ENCODE measurements at places on chromosomes 4 and X.

DNA sequence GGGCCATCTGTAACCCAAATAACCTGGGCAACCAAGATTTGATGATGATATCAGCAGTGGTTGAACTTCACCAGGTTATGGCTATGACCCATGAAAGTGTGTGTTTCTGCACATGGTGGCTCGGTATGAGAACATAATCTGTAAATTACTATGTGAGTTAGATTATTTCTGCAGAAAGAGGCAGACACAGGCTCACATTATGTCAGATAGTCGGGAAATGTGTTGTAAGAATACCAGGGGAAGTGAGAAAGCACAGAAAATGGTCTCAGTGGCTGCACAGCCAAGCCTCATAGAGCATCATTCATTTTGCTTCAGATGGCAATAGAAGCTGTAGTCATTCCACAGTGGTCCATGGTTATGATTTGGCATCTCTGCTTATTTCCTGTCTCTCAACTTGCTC lies 63.0 kb upstream of the RBPJ start:
- peaks cover 3% of the 10 kb centered on the region for H3K4me1 ChIP-seq
- no peak overlapping the region for H3K4me3 ChIP-seq
- no peaks in the 10 kb centered on the region for H3K36me3 ChIP-seq
- no peak for DNase-seq

GRCh38 chr4:67456577-67457196 lies 88.6 kb downstream of the CENPC start:
- H3K4me1 ChIP-seq = peaks cover 15% of the 10 kb centered on the region
- no peak for DNase-seq
- no peaks in the 10 kb centered on the region for H3K27me3 ChIP-seq
- no peak overlapping the region for H3K27ac ChIP-seq
- no peak overlapping the region for H3K4me3 ChIP-seq
- H3K36me3 ChIP-seq = peaks cover 7% of the 10 kb centered on the region

DNA sequence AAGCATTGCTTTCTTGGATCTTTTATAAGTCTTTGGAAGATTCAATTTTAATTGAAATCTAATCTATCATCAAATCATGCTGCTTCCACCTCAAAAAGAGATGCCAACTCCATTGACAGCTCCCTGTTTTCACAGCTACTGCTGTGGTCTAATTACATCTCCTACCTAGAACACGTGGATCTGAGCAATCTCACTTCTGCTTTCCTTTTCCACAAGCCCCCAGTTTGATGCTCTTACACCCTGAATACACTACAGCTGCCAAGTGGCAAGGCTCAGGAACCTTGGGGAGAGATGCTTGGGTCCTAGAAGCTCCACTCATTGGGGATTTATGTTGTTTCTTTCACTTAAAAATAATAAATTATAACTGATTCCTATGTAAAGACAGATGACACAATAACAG lies 172.0 kb downstream of the CFAP299 start:
- peaks cover 35% of the 10 kb centered on the region for H3K27me3 ChIP-seq
- peak; percentile 15 for DNase-seq
- no peak overlapping the region for H3K4me3 ChIP-seq
- H3K4me1 ChIP-seq = no peaks in the 10 kb centered on the region

DNA sequence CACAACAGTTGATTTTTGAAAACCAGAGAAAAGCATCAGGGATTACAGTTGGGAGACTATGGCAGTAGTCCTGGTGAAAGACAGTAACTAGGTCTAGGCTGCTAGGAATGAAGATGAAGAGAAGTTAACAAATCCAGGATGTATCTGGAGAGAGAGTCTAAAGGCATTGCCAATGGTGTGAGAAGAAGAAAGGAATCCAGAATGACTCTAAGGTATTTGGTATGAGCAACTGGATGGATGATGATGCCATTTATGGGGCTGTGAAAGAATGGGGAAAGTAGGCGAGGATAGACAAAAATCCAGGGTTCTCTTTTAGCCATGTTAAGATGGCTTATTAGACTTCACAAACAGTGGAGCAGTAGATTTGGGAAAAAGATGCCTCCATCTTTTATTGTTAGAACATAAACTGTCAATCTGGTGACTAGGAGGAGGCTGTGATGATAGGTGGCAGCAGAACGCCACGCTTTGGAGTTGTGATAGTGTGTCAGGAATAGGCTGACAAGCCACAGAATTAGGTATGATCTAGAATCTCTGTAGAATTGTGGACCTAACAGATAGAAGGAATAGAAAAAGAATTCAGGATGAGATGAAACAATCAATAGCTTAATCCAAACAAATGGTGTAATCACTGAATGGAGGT lies 27.3 kb upstream of the JADE1 start:
- H3K36me3 ChIP-seq = no peaks in the 10 kb centered on the region
- peak; percentile 57 for DNase-seq
- no peak overlapping the region for H3K27ac ChIP-seq
- no peaks in the 10 kb centered on the region for H3K4me1 ChIP-seq

GRCh38 chr4:19366916-19367315 lies 884.8 kb upstream of the SLIT2 start:
- no peak for DNase-seq
- no peaks in the 10 kb centered on the region for H3K36me3 ChIP-seq
- H3K27me3 ChIP-seq = no peaks in the 10 kb centered on the region

- no peak overlapping the region for H3K4me3 ChIP-seq
- no peak overlapping the region for H3K27ac ChIP-seq
- H3K36me3 ChIP-seq = no peaks in the 10 kb centered on the region
- H3K27me3 ChIP-seq = no peaks in the 10 kb centered on the region
These were observed 241.9 kb upstream of the SFRP2 start for GRCh38 chr4:154030746-154031145.

DNA sequence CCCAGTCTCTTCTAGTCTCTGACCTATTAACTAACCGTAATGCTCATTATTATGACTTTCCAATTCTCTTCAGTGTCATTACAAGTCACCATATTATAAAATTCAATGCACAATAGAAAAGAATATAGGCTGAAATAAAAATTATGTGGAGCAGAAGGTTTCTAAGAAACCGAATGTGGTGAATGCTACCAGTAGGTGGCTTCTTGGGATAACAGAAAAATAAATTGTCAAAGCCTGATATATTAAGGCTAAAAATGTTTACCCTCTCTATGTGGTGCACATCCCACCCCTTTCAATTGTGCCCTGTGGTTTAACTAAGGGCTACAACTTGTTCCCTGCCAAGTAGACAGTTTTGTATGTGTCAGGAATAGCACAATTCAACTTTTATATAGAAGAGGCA lies 624.6 kb upstream of the TECRL start:
- no peaks in the 10 kb centered on the region for H3K4me1 ChIP-seq
- H3K27me3 ChIP-seq = no peaks in the 10 kb centered on the region
- no peak overlapping the region for H3K4me3 ChIP-seq
- H3K27ac ChIP-seq = no peak overlapping the region

- no peaks in the 10 kb centered on the region for H3K27me3 ChIP-seq
- no peak overlapping the region for H3K27ac ChIP-seq
- DNase-seq = no peak
- H3K4me1 ChIP-seq = no peaks in the 10 kb centered on the region
- no peak overlapping the region for H3K4me3 ChIP-seq
These were observed 19.2 kb upstream of the SPCS3 start for GRCh38 chr4:176300565-176300964.

DNA sequence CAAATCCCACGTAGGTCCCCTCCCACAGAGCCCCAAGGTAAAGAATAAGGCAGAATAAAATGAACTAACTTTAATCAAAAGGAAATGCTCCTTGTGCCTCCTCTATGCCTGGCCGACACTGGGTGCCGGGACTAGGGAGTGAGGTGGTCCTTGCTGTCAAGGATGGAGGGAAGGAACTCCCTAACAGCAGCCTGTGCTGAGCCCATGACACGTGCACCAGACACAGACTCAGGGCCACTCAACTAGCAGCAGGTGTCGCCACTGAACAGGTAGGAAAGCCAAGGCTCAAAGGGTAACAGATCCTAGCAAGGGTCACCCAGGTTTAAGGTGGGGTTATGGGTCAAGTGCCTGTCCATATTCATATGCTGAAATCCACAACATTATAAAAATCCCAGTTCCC lies 29.2 kb downstream of the MSX1 start:
- peaks cover 6% of the 10 kb centered on the region for H3K27me3 ChIP-seq
- no peak overlapping the region for H3K4me3 ChIP-seq
- no peaks in the 10 kb centered on the region for H3K4me1 ChIP-seq

DNA sequence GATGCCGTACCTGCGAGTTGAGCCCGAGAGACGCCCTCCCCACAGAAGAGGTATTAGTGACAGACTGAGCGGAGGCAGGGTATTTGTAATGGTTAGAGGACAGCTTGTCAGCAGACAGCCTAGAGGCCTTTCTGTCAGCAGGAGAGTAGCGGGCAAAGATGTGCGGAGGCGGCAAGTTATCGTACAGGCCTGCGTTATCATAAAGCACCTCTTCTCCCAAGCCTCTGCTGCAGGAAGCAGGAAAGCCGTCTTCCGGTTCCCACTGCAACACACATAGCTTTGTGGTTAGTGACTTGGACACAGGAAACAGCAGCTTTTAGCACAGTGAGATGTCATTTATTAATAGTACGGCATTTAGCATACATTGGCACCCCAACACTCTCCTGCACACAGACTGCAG lies 158.3 kb downstream of the AFAP1 start:
- H3K27me3 ChIP-seq = no peaks in the 10 kb centered on the region
- H3K4me3 ChIP-seq = no peak overlapping the region
- no peak overlapping the region for H3K27ac ChIP-seq
- DNase-seq = peak; percentile 13

- H3K27me3 ChIP-seq = no peaks in the 10 kb centered on the region
- no peaks in the 10 kb centered on the region for H3K4me1 ChIP-seq
- H3K36me3 ChIP-seq = peaks cover 2% of the 10 kb centered on the region
These were observed 14.5 kb downstream of the TMEM131L start for GRCh38 chr4:153480704-153481103.

- H3K36me3 ChIP-seq = no peaks in the 10 kb centered on the region
- no peak overlapping the region for H3K27ac ChIP-seq
These were observed 140.5 kb downstream of the CHRNA9 start for GRCh38 chr4:40475609-40476008.

- H3K36me3 ChIP-seq = no peaks in the 10 kb centered on the region
- H3K4me3 ChIP-seq = no peak overlapping the region
- H3K27ac ChIP-seq = no peak overlapping the region
- no peak for DNase-seq
- H3K27me3 ChIP-seq = no peaks in the 10 kb centered on the region
These were observed 586.1 kb downstream of the ADGRL3 start for GRCh38 chr4:61786211-61786610.

DNA sequence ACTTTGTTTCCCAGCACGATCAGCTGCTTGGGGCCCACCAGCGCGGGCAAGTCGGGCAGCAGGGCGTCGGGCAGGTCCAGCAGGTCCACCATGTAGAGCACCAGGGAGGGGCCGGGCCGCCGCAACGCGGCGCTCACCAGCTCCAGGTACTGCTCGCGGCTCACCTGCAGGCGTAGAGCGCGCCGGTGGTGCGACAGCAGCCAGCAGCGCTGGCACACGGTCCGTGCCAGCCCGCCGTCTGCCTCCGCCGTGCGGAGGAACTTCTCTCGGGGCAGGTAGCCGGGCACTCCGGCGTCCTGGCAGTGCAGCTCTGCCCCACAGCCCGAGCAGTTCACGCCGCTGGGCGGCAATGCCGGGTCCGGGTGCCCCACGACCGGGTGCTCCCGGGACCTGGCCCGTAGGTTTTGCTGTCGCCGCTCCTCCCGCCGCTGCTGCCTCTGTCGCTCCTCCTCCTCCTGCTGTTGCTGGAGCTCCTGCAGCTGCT lies 527 bp downstream of the NOA1 start:
- H3K36me3 ChIP-seq = peaks cover 28% of the 10 kb centered on the region
- peak; percentile 60 for DNase-seq
- H3K27me3 ChIP-seq = no peaks in the 10 kb centered on the region
- H3K4me3 ChIP-seq = peak overlapping the region; percentile 100
- H3K4me1 ChIP-seq = peaks cover 39% of the 10 kb centered on the region

- peak; percentile 71 for DNase-seq
- H3K36me3 ChIP-seq = no peaks in the 10 kb centered on the region
- no peak overlapping the region for H3K4me3 ChIP-seq
- H3K27ac ChIP-seq = no peak overlapping the region
These were observed 40.6 kb downstream of the HADH start for GRCh38 chr4:108030332-108030731.

- H3K27me3 ChIP-seq = no peaks in the 10 kb centered on the region
- no peaks in the 10 kb centered on the region for H3K36me3 ChIP-seq
- H3K4me3 ChIP-seq = no peak overlapping the region
- H3K4me1 ChIP-seq = peaks cover 12% of the 10 kb centered on the region
These were observed 28.4 kb upstream of the TNIP3 start for GRCh38 chr4:121192480-121192879.

DNA sequence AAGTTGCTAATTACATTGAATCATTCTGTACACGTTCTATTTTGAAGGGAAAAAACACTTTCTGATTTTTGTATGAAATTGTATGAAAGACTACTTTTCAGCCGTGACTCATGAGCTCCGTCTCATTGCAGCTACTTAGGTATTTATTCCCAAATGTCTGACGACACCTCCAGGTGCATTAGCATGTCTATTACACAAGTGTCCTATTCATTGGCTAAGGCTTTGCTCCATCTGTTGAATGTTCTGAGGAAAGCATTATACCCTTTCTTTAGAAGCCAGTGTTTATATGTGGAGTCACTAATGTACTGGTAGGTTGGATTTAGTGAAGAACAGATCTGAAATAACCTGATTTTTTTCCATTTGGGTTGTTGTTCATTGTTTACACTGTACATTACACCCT lies 51.8 kb downstream of the MAP7D3 start:
- H3K4me3 ChIP-seq = no peak overlapping the region
- DNase-seq = no peak
- peaks cover 2% of the 10 kb centered on the region for H3K36me3 ChIP-seq
- no peaks in the 10 kb centered on the region for H3K27me3 ChIP-seq

All from common myeloid progenitor, CD34-positive (primary cell).